IPS-NIHi11 (cell line): ENCODE measurements at places on chromosomes 2 and 18.
A peak's percentile ranks its signal among the peaks of the same experiment; 100 is the strongest.

DNA sequence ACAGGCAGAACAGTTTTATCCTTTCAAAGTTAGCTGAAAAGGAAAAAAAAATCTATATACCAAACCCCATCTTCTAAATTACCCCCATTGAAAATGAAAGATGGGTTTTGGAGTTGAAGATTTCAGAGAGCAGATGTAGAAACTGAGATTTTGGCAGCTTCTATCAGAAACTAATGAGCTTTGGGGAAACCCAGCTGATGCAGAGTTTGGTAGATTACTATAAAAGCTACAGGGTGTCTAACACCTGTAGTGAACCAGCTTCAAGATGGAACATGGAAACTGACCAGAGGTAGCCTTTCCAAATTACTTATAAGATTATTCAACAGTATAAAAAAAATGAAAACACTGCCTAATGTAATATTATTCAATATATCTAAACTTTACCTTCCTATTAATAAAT, 583.1 kb downstream of the XIRP2 start:
- no peak for DNase-seq

- no peak for DNase-seq
Measured at GRCh38 chr2:224638301-224638823, 53.2 kb upstream of the CUL3 start.

DNA sequence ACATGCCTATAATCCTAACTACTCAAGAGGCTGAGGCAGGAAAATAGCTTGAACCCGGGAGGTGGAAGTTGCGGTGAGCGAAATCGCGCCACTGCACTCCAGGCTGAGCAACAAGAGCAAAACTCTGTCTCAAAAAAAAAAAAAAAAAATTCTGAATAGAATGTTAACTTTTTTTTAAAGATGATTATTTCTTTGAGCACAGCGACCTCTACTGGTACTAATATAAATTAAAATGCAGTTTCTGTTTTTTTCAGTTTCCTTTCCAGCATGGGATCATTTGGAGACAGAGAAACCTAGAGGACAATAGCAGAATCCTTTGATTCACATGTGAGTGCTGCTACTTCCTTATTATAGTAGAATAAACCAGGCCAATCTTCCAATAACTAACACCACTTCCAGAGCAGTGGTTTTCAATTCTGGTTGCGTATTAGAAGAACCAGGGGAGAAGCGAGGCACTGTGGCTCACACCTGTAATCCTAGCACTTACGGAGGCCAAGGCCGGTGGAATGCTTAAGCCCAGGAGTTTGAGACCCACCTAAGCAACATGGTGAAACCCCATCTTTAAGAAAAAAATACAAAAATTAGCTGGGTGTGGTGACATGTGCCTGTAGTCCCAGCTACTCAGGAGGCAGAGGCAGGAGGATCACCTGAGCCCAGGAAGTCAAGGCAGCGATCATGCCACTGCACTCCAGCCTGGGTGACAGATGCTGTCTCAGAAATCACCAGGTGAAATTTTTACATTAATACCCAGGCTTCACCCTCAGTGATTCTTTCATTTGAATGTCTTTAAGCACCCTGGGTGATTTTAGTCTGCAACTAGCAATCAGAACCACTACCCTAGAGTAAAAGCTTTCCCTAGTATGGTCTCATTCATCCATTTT, 10.1 kb downstream of the SRSF7 start:
- DNase-seq, result peak; percentile 22

- no peak for DNase-seq
Measured at GRCh38 chr18:60188958-60189357, 183.6 kb downstream of the MC4R start.

- DNase-seq, result no peak
Measured at GRCh38 chr2:239932881-239933735, 92.0 kb downstream of the NDUFA10 start.

DNA sequence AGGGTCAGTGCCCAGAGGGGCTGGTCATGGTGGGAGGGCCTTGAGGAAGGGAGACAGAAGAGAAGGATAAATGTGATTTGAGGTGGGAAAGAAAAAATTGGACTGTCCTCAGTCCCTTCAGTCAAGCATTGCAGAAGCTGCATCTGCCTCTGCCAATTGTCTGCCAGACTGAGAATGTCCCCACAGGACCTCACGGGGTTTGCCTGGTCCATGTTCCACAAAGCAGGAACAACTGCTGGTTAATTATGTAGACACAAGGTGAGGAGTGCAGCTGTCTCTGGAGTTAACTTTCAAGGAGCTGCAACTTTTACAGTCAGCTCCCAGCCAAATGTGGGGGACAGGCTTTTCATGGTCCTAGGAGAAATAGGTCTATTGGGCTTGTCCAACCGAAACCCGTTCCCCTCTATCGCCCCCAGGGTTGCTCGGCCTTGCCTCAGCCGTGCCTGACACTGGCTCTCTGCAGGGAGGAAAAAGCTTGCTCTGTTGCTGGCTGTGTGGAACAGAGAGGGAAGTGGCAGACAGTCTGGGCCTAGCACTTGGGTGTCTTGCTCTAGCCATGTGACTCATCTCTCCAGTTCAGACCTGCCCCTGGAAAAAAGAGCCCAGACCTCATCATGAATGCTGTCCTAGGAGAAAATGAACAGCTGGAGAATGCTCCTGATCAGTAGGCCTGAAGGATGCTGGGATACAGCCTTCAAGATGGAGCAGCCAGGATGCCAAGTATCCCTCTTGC, 31.1 kb upstream of the PAX8 start:
- no peak for DNase-seq

DNA sequence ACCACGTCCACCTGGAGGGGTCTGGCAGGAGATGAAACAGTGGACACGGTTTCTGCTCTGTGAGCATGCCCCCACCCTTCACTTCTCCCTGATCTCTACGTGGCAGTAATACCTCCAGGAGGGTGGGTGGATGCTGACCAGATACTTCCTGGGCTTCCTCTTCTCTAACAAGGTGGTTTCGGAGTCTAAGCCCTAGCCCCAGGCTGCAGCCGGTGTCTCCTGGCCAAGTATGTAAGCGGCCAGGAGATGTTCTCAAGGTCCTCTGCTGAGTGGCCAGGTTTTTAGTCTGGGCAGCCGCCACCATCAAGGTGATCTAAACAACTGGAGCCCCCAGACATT, 101.8 kb upstream of the ASB18 start:
- DNase-seq, result no peak

GRCh38 chr2:209495855-209496585, 72.2 kb downstream of the MAP2 start:
- DNase-seq, result peak; percentile 36

- no peak for DNase-seq
Measured at GRCh38 chr2:170145675-170146432, 32.1 kb upstream of the MYO3B start.

DNA sequence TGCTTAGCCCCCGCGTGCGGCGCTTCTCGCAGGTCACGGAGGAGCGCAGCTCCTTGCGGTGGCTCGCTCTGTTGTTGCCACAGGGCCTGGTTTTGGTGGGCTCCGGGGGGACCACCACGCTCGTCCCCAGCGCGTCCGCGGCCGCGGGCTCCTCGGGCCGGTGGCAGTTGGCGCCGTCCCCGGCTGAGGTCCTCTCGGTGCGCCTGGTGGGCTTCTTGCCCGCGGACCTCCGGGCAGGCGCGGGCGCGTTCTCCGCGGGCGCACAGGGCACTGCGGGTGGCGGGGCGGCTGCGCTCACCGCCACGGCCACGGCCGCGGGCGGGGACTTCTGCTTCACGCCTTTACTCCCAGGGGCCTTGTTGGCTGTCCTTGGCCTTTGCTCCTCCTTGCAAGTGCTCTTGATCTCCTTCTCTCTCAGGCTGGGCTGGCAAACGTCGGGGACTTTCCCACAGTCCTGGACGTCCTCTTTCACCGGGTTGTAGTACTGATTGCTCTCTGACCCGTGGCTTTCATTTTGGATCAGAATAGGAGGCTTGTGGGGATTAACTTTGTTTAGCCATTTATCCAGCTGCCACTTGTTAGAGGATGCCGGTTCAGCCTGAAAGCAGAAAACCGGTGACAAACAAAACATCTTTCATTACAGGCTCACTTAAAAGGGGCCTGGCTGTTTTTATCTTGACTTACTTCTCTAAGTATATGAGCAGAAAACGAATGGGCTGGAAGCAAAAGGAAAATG, 104.0 kb upstream of the REV1 start:
- no peak for DNase-seq

DNA sequence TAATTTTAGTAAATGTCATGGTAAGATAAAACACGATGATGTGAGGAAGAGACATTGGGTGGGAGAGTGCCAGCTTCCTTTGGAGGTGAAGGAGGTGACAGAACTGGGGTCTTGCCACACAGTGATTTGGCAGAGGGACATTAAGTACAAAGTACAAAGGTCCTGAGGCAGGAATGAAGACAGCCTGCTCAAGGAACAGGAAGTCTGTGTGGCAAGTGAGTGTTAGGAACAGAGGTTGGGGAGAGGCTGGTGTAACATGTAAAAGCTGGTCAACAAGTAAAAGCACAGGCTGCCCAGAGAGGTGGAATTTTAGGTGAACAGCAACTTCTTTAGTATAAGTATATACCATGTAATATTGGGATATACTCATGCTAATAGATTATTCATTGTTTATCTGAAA, 73.1 kb downstream of the INPP5D start:
- no peak for DNase-seq

DNA sequence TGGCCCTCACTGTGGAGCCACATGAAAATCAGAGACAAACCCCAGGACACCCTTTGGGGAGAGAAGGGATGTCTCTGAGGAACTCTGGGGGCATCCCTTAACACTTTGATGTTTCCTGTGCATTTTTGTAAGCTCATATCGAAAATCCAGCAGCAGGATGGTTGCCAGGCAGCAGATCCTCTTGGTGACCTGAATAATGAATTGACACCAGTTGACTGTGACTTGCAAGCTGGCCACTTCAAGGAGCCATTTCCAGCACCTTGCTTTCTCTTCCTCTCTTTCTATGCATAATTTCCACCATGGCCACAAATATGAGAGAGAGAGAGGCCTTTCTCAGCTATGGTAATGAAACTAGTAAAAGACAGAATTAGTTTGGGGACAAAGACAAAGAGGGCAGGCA, 91.7 kb downstream of the NRP2 start:
- no peak for DNase-seq

DNA sequence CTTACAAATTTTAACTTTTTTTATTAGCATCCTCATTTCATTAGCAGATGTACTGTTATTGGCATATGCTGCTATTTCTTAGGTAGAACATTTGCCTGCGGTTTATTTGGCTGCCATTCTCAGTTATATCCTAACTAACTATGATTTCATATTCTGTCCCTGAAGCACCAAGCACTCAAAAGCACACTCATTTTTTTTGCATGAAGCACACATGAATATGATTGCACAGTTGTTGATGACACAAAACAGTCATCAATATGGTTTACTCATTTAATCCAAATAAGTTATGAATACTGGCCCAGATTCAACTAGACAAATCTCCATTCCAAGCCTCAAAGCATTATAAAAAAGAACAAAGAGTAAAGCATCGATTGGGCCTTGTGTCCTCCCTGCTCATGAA, 129.4 kb upstream of the CNTNAP5 start:
- DNase-seq, result no peak

DNA sequence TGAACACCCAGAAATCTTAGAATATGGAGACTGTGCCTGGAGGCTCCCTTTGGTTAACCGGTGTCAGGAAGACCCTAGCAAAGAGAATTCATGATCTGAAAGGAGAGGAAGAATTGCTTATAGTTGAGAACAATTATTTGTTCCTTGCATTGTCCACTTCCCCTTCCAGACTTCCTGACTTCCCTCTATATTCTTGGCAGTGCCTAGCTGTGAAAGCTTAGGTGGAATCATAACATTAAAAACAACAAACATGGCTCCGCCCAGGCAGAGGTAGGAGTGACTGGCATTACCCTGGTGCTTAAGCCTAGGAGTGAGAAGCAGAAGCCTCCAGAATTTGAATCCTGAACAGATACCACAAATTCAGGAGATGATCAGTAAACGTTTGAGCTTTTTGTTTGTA, 1.9 kb downstream of the TTL start:
- DNase-seq, result no peak
